ENCODE measurements at places on chromosomes 7 and 10. TPM values are rescaled to one million over a fixed set of nuclear protein-coding genes. Genes with fewer than 3 reads are reported as not detected.

- DNase-seq = no peak
Observed at GRCh38 chr10:75186310-75186709, 24.3 kb upstream of the VDAC2 start.

DNA sequence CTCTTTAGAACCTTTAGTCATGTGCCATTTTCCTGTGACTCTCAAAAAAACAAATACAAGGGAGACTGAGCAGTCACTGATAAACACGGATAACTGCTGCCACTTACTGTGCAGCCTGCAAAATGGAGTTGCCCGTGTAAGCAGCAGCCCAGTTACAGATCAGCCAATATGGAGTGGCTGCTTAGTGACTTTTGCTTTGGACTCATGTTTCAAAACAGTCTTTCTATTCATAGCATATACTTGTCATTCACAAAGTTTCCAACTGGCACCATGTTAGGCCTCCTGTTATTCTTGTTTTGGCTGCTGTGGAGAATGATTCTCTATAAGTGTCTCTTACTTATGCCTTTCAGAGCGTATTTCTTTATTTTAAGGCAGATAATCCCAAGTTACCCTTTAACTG, 3.0 kb downstream of the FAM204A start:
- no peak for DNase-seq

- DNase-seq = no peak
Observed at GRCh38 chr10:93220296-93221170, 146.8 kb downstream of the CYP26A1 start.

DNA sequence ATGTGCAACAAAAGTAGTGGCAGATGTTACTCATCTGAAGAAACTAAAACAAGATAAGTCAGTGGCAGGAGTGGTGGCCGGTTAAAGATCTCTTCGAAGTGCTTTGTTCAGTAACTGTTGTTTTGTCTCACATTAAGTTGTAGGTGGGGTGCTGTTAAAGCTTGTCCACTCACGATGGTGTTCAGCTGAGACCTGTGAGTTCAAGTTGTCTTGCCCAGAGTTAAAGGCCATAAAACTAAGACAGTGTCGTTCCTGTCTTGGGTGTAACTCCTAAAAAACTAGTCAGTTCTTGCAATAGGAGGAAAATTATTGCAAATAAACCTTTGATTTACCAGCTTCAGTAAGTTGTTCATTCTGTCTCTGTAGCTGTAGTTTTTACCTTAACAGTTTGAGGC, 857 bp upstream of the FOXP2 start:
- DNase-seq = peak; percentile 63

GRCh38 chr7:115136796-115137443, 215.0 kb downstream of the MDFIC start:
- no peak for DNase-seq

DNA sequence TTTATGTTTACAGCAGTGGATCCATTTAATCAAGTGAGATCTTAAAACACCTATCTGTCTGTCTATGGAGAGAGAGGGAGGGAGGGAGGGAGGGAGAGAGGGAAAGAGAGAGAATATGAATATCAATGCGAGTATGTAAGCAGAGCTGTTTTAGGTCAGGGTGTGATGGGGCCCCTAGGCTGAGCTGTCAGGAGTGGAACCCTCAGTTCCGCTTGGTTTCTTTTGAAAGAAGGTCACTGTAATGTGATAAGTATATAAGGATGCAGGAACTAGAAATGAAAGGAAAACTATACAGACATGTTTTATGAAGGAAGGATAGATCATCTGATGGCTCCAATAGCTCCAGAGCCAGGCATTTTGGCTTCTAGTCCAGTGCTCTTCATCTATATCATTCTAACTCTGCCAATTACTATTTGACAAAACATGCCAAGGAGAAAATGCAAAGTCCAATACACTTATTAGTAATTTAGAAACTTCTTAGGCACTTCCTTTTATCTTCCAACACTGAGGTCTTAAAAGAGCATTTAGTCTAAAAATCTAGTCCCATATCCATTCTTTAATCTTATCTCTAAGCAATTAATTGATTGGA, 70.3 kb downstream of the NRCAM start:
- DNase-seq = no peak

- no peak for DNase-seq
Observed at GRCh38 chr7:131620673-131621609, 64.5 kb upstream of the PODXL start.

- peak; percentile 14 for DNase-seq
Observed at GRCh38 chr7:151276666-151277590, 28.4 kb upstream of the SMARCD3 start.

DNA sequence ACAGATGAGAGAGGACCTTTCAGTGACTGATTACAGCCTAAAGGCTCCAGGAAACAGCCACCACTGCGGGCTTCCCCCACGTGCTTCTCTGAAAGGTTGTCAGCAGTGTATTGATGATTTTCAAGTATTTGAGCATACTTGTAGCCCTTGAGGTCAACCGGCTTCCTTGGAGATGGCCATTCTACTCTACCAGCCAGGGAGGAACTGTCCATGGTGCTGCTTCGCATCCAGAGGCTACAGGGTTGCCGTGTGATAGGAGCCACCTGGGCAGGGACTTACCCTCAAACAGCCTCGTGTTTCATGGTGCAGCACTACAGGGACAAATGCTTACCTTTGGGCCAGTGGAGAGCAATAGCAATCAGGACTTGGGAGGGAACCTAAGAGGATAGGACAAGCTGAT, 179.5 kb downstream of the DPP6 start:
- DNase-seq = peak; percentile 11

- DNase-seq = no peak
Observed at GRCh38 chr10:3213758-3214515, 41.4 kb upstream of the PITRM1 start.

GNAT3 gene
- total RNA-seq = not detected

SORCS1 gene
- not detected for total RNA-seq

PVRIG gene
- 1.4 TPM for total RNA-seq

CUZD1 gene
- total RNA-seq = not detected

Data from Caki2 (cell line).